RPMI8226 (cell line): ENCODE measurements at places on chromosomes 3 and 15.

- DNase-seq = peak; percentile 87
Observed at GRCh38 chr3:52220380-52221026, 4.9 kb downstream of the TLR9 start.

GRCh38 chr3:10942690-10943205, 49.8 kb upstream of the SLC6A1 start:
- DNase-seq = no peak

GRCh38 chr15:41966920-41967465, 5.4 kb downstream of the EHD4 start:
- no peak for DNase-seq

DNA sequence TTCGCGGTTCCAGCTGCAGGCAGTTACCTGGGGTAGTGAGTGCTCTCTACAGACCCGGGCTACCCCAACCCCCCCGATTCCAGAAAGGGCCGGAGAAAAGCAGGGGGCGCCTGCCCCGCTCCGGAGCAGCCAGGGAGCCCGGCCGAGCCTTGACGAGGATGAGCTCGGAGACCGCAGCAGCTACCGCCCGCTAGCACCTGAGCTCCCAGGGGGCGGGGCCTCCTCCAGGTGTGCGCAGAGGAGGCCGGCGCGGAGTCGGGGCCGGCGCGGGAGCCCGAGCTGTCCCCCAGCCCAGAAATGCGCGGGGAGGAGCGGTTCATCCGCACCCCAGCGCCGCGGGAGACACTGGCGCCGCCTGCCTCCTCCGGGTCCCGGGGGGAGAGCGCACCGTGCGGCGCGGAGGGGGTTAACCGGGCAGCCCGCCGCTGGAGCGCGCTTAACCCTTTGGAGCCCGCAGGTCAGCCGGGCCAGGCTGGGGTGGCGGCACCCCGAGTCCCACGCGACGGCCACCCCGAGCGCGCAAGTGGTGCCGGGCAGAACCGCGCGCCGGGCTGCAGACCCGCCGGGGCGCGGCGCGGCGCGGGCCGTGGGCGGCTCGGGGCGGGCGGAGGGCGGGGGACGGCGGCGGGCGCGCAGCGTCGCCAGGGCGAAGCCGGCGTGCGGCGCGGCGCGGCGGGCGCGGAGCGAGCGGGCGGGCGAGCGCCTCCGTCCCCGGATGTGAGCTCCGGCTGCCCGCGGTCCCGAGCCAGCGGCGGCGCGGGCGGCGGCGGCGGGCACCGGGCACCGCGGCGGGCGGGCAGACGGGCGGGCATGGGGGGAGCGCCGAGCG, at the start of gene CACNA1D:
Gene CACNA1D (plus strand): TSS at position 649 of the 829 bp plus-strand sequence. CDS start 556 bp downstream, outside the sequence.
- DNase-seq = peak; percentile 46

GRCh38 chr15:44308415-44308814, 19.9 kb downstream of the GOLM2 start:
- peak; percentile 54 for DNase-seq

DNA sequence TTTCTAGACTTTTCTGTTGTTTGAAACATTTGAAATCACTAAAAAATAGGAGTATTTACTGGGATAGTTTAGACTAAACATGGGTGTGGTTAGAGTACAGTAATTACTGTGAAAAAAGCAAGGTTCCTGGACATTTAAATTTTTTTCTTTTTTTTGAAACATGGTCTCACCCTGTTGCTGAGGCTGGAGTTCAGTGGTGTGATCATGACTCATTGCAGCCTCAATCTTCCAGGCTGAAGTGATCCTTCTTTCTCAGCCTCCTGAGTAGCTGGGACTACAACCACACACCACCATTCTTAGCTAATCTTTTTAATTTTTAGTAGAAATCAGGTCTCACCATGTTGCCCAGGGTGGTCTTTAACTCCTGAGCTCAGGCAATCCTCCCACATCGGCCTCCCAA, 20.4 kb upstream of the CELF6 start:
- no peak for DNase-seq

- no peak for DNase-seq
Observed at GRCh38 chr3:158261371-158261991, 151.6 kb downstream of the RSRC1 start.

GRCh38 chr3:142115867-142116668, 33.3 kb downstream of the TFDP2 start:
- no peak for DNase-seq

GRCh38 chr15:71730277-71731144, 79.8 kb upstream of the NR2E3 start:
- DNase-seq = peak; percentile 79

DNA sequence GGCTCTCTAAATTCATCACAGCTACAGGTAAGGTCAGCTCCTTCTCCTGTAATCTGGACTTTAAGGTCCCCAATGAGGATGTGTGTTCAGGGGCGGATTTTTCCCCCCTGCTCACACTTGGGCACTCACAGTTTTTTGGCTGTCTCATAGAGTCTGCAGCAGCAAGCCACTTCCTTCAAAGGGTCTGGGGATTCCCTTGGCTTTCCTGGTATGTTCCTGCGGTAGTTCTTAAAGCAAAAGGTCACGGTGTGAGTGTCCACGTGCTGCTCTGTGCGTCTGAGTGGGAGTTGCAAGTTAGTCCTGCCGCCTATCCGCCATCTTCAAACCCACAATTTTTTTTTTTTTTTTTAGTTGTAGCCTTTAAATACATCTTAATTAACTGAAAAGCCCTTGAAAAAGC, 15.4 kb upstream of the CFAP20DC start:
- DNase-seq = no peak

GRCh38 chr3:109995377-109995776, 658.0 kb upstream of the DPPA4 start:
- DNase-seq = no peak

DNA sequence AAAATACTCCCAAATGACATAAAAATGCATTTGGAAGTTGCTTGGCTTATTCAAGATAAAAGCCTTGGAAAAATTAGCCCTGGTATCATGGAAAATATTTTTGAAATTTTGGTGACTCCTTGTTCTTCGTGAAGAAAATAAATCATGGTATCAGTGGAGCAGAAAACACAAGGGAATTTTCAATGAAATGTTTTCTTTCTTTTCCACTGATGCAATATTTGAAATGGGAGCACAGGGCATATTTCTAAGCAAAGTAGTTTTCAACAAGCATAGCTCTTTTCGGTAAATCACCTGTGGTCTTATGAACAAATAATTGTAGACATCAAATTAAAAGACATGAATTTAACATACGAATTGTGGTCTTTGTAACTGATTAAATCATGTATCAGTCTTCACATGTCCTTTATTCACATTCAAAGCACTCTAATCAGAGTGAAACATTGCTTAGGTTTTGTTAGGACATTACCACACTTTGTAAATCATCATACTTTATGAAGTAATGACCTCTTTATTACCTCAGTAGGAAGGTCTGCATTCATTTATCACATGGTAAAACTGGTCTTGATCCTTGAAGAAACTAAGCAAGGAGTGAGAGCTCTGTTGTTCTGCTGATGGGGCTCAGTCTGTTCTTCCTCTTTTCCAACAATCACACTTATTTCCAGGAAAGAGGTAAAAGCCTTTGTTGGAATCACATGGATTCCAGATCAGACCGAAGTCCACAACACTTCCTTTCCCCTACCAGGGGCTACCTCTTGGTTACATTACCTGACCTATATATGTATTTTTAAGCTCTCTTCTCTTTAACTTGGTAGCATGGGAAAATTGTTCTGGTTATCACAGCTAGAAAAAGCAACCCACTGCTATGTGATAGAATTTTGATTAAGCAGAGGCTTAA, 413.5 kb upstream of the THBS1 start:
- DNase-seq = no peak

GRCh38 chr3:15823092-15823491, 25.3 kb upstream of the ANKRD28 start:
- DNase-seq = no peak

- no peak for DNase-seq
Observed at GRCh38 chr3:65676580-65676979, 362.1 kb downstream of the MAGI1 start.

- no peak for DNase-seq
Observed at GRCh38 chr3:64058566-64058965, 35.3 kb upstream of the PSMD6 start.

GRCh38 chr3:89699771-89700170, 592.4 kb downstream of the EPHA3 start:
- DNase-seq = peak; percentile 16

- DNase-seq = no peak
Observed at GRCh38 chr3:177495566-177495965, 298.3 kb upstream of the TBL1XR1 start.

- peak; percentile 89 for DNase-seq
Observed at GRCh38 chr3:167684388-167684993, 30.7 kb upstream of the WDR49 start.

- no peak for DNase-seq
Observed at GRCh38 chr15:85545752-85546151, 165.3 kb downstream of the AKAP13 start.

- DNase-seq = no peak
Observed at GRCh38 chr3:98903099-98903498, 1.6 kb upstream of the DCBLD2 start.

- DNase-seq = no peak
Observed at GRCh38 chr15:68642491-68642845, 63.7 kb downstream of the CORO2B start.
